ENCODE measurements at places on chromosomes 5 and 9.

GRCh38 chr9:124881138-124881743, 19.3 kb downstream of the ARPC5L start:
- DNase-seq, result no peak

GRCh38 chr9:27371382-27371781, 74.4 kb upstream of the EQTN start:
- no peak for DNase-seq

GRCh38 chr5:159274676-159275075, 11.6 kb downstream of the UBLCP1 start:
- DNase-seq, result no peak

DNA sequence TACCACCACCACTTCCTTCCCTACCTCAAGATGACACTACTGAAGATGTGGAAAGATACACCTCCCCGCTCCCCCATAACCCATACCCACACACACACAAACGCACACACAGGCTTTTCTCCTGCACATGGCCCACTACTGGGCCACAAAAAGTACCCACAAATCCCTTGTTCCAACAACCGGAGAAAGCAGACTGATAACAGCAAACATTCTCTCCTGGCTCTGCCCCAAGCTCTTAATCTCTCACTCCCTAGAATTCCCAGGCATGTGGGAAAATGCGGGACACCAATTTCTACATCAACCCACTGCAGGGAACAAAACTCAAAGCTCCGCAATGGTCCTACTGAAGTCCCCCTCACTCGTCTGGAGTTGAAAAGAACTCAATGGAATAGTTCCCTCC, 611.0 kb upstream of the KLF4 start:
- DNase-seq, result no peak

DNA sequence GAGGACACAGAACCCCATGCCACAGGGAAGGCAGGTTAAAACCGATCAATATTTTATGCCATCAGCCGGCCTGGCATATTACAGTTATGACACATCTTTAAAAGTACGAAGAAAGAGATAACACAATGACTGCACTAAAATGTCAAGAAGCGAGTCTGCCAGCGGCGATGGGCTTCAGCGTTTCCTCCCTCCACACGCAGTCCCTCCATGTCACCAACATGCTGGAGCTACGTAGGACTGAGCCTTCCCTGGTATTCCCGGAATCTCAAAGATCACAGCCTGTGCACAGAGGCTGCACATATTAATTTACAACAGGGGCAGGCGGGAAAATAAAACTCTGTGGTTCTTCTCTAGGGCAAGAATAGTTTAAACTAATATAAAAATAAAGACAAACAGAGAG, 257.7 kb downstream of the IRX1 start:
- no peak for DNase-seq

GRCh38 chr9:133488686-133489252, 9.9 kb upstream of the SLC2A6 start:
- no peak for DNase-seq

DNA sequence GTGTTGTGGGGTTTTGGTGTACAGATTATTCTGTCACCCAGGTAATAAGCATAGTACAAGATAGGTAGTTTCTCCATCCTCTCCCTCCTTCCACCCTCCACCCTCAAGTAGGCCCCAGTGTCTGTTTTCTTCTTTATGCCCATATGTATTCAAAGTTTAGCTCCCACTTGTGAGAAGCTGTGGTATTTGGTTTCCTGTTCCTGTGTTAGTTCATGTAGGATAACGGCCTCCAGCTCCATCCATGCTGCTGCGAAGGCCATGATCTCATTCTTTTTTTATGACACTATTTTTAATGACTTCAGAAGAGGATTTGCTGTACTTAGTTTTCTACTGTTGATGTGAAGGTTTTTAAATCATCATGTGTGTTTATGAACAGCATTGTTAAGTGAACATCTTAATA, 11.9 kb downstream of the CCDC180 start:
- DNase-seq, result no peak

- no peak for DNase-seq
These were observed 337.6 kb downstream of the BNC2 start for GRCh38 chr9:16532681-16533450.

Measured in COR-L47 (cell line).